Stimulated activated CD8-positive, alpha-beta memory T cell treated with anti-CD3 and anti-CD28 coated beads, Interleukin-7, amount 100 ng/mL, for 24 hours (primary cell): ENCODE measurements at places on chromosomes 12 and 14.

GRCh38 chr14:24206260-24207103 lies 986 bp downstream of the TSSK4 start:
- no peak for DNase-seq

DNA sequence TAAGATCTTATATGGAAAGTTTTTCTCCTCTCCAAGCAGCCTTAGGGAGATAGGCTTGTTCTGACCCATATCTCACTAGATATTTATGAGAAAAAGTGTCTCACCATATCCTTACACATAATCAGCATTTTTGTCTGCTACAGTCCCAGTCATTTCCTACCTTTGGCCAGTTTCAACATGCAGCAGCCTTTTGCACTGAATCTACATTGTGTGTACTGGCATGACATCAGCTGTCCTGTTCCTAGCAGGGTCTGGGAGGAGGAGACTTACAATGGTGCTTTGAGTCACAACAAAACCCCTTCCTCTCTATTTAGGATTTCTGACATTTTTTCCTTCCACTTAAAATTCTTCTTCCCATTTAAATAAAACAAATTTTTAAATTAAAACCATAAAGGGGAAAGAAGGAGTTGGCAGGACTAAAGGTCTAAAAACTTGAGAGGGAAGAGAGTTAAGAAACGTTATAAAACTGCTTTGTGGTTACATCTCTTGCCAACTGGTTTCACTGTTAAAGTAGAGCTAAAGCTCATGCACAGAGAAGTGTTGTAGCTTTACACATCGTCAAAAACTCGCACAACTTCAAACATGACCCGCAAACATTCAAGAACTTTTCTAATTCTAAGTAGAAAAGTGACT lies 53.3 kb upstream of the CERS5 start:
- DNase-seq: no peak

DNA sequence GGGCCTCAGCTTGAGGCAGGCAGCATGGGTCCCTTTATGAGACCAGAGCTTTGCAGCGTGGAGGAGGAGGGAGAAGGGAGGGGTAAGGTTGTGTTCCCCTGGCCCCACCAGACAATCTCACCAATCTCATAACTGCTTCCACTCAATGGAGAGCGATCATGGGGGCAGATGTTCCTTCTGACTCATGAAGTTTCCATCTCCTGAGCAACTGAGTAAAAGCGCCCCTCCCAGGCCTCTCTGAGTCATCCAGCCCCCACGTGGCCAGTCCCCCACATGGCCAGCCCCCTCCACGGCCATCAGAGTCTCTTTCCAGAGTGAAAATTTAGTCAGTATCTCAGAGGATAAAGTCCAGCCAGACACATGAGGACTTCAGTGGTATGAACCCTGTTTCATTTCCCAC lies 39.2 kb upstream of the PLXNC1 start:
- DNase-seq: no peak

GRCh38 chr12:97541366-97541765 lies 78.8 kb downstream of the RMST start:
- DNase-seq: no peak

GRCh38 chr12:123762715-123763052 lies 583 bp downstream of the DNAH10 start:
- DNase-seq: no peak

DNA sequence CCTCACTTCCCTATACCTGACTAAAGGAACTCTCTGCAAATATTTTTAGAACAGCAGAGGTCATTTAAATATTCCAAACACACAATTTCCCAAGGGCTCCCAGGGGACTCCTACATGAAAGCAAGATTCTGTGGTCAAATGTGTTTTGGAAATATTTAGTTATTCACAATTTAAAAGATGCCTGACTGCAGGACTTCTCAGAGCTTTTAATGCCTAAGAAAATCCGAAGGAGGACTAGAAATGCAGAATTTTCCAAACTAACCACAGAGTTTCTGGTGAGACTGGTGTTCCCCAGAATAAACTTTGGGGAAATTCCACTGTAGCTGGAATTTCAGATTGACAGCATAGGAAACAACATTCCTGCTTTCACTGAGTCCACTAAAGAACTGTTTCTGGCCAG lies 84.8 kb upstream of the MAP1LC3B2 start:
- no peak for DNase-seq

DNA sequence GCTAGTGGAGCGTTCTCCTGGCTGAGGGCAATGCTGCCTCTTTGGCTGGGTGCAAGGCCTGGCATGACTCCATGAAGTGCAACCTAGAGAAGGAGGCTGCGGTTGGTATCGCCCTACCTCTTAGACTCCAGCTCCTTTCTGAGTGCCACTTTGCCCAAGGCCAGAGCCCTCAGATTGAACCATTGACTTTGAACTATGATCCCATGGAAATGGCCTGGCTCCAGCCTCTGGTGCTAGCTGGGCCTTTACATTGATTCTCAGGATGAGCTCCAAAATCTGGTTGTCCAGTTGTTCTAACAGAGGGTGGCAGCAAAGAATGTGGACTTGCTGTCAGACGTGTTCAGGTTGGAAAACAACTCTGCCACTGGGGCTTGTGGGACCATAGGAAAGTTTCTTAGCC lies 16.1 kb upstream of the SMOC1 start:
- DNase-seq: no peak

GRCh38 chr12:27426743-27427487 lies 19.6 kb upstream of the SMCO2 start:
- DNase-seq: no peak

DNA sequence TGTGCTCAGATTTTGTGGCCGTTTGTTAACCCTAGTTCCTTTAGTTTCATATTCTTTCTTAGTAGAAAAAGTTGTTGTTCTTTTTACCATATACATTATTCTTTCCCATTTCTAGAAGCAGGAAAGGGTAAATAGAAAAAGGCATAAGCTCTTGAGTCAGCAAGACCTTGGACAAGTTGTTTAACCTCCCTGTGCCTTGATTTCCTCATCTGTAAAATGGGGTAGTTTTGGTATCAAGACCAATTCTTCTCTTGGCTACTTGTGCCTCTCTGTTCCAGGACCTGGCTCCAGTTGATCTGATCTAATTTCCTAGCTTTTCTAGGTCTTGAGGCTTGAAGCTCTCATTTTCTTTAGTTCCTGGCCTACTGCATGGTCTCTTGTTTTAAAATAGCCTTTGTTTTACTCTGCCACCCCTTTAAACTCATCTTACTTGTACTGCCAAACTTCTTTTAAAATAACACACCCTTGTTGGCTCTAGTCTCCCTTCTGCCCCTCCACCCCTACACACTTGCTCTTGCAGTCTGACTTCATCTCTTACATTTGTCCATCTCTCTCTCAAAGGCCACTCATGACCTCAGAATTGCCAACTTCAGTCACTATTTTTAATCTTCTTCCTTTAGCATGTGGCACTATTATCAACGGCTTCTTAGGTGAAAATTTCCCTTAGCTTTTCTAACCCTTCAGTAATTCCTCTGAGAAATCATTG lies 143.7 kb downstream of the TTLL5 start:
- no peak for DNase-seq

DNA sequence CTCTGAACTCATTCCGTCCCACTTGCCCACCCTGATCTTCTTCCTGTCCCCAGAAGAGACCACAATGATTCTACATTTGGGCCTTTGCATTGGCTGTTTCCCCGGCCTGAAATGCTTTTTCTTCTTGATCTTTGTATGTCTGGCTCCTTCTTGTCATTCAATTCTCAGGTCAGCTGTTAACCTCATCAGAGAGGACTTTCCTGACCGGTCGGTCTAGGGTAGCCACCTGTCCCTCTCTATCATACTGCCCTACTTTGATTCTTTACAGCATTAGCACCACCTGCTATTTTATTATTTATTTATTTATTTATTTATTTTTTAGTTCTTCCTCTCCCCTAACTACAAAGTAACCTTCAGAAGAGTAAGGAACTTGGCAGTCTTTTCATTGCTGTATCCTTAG lies 84.3 kb downstream of the DYRK2 start:
- DNase-seq: no peak

- DNase-seq: no peak
Measured at GRCh38 chr12:3476403-3476802, 14.6 kb upstream of the PRMT8 start.

GRCh38 chr12:117047810-117048584 lies 51.2 kb downstream of the TESC start:
- DNase-seq: no peak

GRCh38 chr12:50297027-50297426 lies 13.7 kb upstream of the LIMA1 start:
- DNase-seq: no peak

DNA sequence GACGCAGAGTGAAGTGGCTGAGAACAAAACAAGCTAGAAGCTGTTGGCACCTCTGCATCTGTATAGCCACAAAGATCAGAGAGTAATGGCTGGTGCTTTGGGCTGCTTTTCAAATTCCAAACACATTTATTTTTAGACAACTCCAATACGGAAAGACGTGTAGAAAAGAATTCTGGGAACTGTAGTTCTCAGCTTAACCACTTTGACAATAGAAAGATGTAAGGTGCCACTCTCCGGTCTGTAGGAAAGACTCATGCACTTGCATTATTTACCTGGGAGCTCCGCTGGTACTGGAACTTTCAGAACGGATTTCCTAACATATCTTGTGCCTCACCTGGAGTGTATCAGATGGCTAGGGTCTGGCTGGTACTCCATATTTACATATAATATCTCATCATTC lies 1.8 kb upstream of the OR4K2 start:
- DNase-seq: no peak

GRCh38 chr14:58663494-58664111 lies 25.8 kb downstream of the DACT1 start:
- DNase-seq: no peak

GRCh38 chr14:81120501-81120900 lies 100.3 kb downstream of the GTF2A1 start:
- no peak for DNase-seq

DNA sequence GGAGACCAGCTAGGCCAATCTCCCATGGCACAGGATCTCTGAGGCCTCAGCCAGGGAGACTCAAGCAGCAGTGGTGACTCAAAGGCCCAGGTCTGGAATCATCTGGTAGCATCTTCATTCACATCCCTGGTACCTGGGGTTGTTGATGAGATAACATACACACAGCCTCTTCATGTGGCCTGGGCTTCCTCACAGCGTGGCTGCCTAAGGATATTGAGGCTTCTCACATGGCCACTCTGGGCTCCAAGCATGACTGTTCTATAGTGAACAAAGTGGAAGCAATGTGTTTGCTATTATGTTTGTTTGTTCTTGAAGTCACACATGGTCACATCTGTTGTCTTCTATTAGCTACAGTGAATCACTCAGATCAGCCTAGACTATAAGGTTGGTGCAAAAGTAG lies 584.1 kb downstream of the VRK1 start:
- no peak for DNase-seq

DNA sequence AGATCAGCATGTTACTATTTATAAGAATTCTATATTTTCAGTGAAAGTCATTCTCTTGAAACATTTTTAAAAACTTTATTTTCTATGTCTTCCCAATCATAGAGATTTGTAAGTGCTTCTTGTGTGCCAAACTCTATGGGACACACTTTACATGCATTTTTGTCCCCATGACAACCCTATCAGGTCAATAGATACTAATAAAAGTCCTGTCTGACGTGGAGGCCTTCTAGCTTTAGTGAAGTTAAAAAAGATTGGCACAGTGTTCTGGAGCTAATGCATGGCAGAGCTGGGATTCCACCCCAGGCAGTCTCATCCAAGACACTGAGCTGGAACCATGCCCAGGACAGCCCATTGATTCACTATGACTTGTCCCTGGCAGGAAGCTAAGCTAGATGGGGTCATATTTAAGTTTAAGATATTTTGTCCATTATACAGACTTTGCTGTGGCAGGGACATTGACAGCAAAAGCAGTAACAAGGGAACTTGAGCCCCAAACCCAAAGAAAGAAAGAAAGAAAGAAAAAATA lies 28.1 kb downstream of the TTC6 start:
- no peak for DNase-seq

DNA sequence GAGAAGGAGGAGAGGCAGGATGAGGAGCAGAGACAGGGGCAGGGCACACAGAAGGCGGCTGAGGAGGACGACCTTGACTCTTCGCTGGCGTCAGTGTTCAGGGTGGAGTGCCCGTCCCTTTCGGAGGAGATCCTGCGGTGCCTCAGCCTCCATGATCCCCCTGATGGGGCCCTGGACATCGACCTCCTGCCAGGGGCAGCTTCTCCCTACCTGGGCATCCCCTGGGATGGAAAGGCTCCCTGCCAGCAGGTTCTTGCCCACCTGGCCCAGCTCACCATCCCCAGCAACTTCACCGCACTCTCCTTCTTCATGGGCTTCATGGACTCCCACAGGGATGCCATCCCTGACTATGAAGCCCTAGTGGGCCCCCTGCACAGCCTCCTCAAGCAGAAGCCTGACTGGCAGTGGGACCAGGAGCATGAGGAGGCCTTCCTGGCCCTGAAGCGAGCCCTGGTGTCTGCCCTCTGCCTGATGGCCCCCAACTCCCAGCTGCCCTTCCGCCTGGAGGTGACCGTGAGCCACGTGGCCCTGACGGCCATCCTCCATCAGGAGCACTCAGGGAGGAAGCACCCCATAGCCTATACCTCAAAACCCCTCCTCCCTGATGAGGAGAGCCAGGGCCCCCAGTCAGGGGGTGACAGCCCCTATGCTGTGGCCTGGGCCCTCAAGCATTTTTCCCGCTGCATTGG lies 14.6 kb downstream of the CBLN3 start:
- DNase-seq: no peak

DNA sequence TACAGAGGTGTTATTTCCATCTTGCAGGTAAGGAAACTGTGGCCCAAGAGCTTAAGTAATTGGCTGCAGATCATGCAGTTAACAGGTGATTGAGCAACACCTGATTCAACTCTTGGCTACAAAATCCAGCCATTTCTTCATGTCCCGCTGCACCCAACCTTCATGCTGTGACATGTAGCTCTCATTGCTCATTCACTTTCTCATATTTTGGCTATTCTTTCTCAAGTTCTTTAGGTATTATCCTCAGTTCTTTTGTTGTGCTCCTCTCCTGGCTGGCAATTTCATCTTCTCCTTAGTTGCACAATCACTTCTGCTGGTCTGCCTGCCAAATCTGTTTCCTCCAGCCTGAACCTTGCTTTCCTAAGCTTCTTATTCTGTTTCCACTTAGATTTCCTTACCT lies 300.8 kb downstream of the SSPN start:
- no peak for DNase-seq

GRCh38 chr12:100927826-100928225 lies 133.2 kb downstream of the ANO4 start:
- no peak for DNase-seq

DNA sequence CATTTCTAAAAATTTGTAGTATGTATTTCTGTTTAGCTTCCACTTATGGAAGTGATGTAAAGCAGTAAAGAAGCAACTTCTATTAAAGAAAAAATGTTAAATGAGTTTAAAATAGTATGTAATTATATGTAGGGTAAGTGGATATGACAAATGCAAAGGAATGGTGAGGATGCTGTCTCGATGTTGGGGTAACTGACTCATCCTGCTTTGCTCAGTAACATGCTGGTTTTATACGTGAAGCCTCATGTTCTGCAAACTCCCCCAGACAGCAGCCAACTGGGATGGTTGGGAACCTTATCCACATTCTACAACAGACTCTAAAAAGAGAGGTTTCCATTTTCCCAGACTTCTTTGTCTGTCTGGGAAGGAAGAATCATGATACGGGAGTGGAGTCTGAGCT lies 1006.4 kb upstream of the TMEM132C start:
- DNase-seq: no peak
